ENCODE measurements at places on chromosomes 2 and 18. TPM values are rescaled to one million over a fixed set of nuclear protein-coding genes. Genes with fewer than 3 reads are reported as not detected.
A peak's percentile ranks its signal among the peaks of the same experiment; 100 is the strongest.

- H3K36me3 ChIP-seq = no peaks in the 10 kb centered on the region
- DNase-seq = no peak
- no peaks in the 10 kb centered on the region for H3K27me3 ChIP-seq
- H3K27ac ChIP-seq = no peak overlapping the region
- H3K4me1 ChIP-seq = peaks cover 13% of the 10 kb centered on the region
- no peak overlapping the region for H3K4me3 ChIP-seq
These were observed 31.2 kb upstream of the NPC1 start for GRCh38 chr18:23617412-23618014.

DNA sequence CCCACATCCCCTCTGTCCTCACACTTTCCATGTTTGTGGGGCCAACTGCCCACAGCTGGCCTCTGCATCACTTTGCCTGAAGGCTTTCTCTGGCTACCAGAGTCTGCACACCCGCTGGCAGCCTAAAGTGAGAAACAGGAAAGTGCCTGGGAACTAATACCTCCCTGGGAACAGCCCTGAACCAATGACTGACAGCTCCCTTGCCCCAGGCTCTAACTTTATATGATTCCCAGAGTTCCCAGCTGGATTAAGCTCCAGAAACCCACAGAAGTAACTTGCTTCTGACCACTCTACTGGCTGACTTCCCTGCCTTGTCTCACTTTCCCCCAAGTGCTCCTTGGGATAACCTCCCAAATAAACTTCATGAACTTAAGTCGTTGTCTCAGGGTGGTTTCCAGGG is 159.6 kb upstream of the LMAN1 start:
- no peaks in the 10 kb centered on the region for H3K4me1 ChIP-seq
- no peak overlapping the region for H3K4me3 ChIP-seq
- H3K27ac ChIP-seq = no peak overlapping the region
- no peak for DNase-seq
- H3K36me3 ChIP-seq = no peaks in the 10 kb centered on the region

DNA sequence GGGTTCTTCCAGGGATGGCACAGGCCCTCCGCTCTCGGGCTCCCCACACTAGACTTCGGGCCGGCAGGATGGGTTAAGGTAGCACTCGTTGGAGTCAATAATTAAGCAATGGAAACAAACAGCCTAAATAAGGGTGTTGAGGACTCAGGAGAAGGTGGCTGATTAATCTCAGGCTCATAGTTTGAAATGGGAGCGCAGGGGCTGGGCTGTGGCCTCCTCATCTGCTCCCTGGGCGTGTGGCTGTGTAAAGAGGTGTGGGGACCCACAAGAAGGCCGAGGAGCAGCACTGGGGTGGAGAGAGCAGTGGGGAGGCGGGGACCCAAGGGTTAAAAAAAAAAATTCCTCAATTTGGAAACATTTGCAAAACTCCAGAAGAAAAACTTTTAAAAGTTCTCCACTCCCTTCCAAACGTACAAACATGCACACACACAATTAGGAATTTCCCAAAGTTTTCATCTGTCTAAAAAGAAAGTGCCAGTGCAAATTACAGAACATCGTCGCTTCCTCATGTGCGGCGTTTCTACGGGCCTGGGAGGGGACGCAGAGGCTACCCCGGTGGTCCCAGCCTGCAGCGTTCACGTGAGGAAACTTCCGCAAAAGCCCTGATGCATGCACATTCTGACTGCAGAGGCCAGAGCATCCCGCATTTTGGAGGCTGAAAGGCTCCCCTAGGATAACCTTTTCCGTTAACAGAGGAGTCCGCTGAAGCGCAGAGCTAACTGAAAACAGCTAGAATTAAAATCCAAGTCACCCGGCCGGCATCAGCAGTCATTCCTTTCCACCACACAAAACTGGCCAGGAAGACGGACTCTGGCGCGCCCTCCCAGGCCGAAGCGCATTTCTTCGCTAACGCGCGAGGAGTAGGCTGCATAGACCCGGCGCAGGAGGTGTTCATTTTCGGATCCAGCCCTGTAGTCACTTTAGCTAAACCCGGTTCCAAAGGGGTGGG is 1.0 kb upstream of the TUBB6 start:
- no peaks in the 10 kb centered on the region for H3K27me3 ChIP-seq
- DNase-seq = peak; percentile 77
- H3K36me3 ChIP-seq = peaks cover 17% of the 10 kb centered on the region
- peaks cover 35% of the 10 kb centered on the region for H3K4me1 ChIP-seq

DNA sequence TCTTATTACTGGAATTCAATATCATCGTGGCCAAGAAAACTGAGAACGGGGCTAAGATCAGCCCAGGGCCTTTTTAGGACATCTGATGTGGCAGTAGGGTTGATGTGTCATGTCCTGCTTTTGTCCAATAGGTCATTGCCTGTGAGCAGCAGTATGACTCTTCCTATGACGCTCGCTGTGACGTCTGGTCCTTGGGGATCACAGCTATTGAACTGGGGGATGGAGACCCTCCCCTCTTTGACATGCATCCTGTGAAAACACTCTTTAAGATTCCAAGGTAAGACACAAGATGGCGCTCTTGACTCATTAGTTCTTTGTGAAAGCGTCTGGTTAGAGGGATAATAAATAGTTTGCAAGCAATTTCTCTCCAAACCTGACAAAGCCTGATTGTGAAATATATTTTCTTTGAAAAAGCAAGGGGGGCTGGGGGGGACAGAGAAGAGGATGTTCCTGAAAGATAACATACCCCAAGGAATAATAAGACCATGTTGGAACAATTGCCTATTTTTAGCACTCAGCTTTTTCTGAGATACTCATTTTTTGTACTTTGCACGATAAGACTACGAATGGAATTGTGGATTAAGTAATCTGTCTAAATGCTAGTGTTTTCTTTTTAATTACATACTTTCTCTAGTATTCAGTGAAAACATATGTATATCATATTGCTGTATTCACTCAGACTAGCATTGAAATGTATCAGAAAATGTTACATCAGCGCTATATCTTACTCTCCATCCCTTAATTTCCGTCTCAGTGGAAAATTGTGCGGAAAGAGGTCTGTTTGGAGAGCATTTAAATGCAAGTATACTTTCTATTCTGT is 58.1 kb downstream of the MYO3B start:
- no peaks in the 10 kb centered on the region for H3K36me3 ChIP-seq
- no peak overlapping the region for H3K4me3 ChIP-seq
- H3K4me1 ChIP-seq = no peaks in the 10 kb centered on the region
- H3K27ac ChIP-seq = no peak overlapping the region
- no peaks in the 10 kb centered on the region for H3K27me3 ChIP-seq

DNA sequence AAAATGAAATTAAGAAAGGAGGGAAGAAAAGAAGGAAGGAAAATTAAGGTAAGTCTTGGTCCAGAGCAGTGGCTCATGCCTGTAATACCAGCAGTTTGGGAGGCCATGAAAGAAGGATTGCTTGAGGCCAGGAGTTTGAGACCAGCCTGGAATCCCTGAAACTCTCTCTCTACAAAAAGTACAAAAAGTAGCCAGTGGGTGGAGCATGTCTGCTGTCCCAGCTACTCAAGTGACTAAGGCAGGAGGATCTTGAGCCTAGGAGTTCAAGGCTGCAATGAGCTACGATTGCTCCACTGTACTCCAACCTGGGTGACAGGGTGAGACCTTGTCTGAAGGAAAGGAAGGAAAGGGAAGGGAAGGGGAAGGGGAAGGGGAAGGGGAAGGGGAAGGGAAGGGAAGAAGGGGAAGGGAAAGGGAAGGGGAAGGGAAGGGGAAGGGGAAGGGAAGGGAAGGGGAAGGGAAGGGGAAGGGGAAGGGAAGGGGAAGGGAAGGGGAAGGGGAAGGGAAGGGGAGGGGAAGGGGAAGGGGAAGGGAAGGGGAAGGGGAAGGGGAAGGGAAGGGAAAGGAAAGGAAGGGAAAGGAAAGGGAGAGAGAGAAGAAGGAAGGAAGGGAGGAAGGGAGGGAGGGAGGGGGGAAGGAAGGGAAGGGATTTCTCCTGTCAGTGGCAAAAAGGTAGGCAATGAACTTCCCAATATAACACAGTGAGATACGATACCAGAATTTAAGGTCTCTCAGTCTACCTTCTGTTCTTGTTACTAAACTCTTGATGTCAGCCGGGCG is 412.8 kb downstream of the CMPK2 start:
- H3K4me3 ChIP-seq = no peak overlapping the region
- H3K36me3 ChIP-seq = no peaks in the 10 kb centered on the region
- DNase-seq = no peak
- H3K27ac ChIP-seq = no peak overlapping the region
- H3K4me1 ChIP-seq = no peaks in the 10 kb centered on the region
- no peaks in the 10 kb centered on the region for H3K27me3 ChIP-seq

GRCh38 chr2:159411460-159411859 is 125.0 kb upstream of the WDSUB1 start:
- DNase-seq = no peak
- no peaks in the 10 kb centered on the region for H3K4me1 ChIP-seq
- peaks cover 9% of the 10 kb centered on the region for H3K36me3 ChIP-seq
- H3K27ac ChIP-seq = no peak overlapping the region
- H3K4me3 ChIP-seq = no peak overlapping the region

Gene TUBA4B
- not detected for total RNA-seq

Gene TNFRSF11A
- total RNA-seq = 0.56 TPM

Gene CYTIP
- total RNA-seq = 4.8 TPM
